Tongue (tissue), 3 donors: ENCODE measurements at places on chromosomes 6 and 20.
A peak's percentile ranks its signal among the peaks of the same experiment; 100 is the strongest.

DNA sequence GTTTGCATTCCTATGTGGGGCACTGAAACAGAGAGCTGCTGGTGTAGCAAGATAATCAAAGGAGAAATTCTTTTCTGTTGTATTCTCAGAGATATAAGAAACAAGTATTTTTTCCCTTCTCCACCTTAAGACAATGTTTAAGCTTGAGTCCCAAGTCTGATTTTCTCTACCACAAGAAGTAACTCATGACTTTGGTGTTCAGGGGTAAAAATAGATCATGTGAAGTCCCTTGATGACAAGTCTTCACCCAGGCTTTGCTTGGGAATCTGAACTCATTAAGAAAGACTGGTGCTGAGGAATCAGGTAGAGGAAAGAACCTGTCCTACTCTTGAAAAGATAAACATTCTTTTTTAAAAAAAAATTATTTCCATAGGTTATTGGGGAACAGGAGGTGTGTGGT lies 205.6 kb downstream of the ALDH8A1 start:
- no peak for DNase-seq

- no peak for DNase-seq
These were observed 178.0 kb downstream of the PHF3 start for GRCh38 chr6:63813566-63814120.

DNA sequence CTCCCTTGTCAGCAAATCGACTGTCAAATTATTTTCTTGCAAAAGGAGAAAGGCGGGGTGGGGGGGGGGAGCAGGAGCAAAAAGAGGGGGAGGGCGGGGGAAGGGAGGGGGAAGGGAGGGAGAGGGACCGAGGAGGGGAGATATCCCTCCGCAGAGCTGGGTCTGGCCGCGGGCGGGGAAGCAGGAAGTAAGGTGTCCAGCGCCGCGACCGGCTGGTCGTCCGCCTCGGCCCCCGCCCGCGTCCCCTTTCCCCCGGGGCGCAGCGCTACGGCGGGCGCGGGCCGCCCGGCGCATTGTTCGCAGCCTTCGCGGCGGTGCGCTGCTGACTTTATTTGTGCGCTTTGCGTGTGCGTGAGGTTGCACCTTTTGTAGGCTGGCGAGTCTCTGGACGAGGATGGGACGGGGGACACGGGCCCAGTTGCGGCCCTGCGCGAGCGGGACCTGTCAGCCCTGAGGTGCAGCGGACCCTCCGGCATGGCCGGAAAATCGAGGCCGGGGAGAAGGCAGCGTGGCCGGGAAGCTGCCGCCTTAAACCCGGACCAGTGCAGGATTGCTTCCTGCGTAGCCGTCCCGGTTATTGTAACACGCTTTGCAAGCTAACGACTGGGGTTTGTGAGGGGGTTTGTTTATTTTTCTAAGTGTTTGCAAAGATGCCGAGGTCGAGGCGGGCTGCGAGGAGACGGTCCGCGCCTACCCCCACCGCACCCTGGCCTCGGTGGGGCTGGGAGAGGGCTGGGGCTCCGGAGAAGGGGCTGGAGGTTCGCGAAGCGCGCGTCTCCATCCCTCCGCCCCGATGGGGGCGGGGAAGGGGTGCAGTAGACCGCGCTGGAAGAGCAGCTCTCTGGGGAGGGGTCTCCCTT lies 675 bp upstream of the TRERF1 start:
- peak; percentile 91 for DNase-seq

GRCh38 chr6:134464690-134465411 lies 146.9 kb upstream of the SGK1 start:
- peak; percentile 76 for DNase-seq

- DNase-seq, result no peak
These were observed 30.0 kb upstream of the TMEM14A start for GRCh38 chr6:52640916-52641315.

DNA sequence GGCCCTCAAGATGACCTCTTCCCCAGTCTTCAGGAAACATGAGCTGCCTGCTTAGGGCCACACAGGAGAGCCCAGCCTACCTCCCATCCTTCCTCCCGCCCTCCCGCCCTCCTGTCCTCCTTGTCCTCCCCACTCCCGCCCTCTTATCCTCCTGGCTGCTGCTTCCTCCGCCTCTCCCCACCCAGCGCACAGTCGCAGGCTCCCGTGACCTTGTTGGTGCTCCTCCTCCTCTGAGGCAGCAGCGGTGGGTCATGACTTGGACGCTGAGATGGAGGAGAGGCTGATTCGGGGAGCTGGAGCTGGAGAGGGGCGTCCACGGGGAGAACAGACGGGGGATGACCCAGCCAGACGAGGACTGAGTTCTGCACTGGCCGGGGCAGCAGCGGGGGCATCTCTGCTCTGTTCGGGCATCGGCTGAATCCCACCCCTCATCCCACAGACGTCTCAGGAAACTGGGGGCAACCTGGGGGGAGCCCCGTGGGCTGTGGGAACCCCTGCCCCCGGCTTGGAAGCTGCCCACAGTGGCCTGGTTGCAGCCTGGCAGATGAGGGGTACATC lies 32.4 kb downstream of the CHRNA4 start:
- DNase-seq, result no peak

DNA sequence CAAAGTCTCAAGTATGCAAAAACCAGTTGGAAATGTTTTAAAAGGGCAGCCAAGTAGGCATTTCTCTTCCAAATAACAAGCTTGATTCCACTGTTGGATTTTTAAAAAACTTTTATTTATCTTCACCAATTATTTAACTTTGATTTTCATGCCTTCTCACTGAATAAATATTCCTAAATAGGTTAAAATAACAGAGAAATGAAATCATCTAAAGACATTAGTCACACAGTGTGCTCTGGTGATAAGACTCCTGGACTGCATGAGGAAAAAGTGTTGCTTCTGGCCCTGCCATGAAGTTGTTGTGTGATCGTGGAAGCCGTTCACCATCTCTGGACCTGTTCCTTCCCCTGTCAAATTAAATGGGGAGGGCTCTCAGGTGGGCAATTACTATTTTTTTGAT lies 33.8 kb upstream of the IGF2R start:
- DNase-seq, result no peak

DNA sequence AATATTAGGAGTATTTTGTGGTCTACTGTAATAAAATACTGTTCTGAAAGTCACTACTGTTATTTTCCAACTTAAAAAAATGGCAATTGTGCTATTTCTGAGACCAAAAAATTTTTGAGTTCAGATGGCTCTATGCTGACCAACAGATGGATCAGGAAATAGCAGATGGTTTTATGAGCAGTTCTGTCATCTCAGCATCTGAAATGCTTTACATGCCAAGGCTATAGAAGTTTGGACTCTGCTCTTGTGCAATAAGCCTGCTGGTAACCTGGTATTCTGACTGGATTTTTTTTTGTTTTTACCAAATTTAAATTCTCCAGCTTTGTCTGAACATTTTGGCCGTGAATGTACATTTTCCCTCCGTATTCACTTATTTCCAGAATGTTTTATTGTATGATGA lies 1127.5 kb downstream of the GRIK2 start:
- no peak for DNase-seq

GRCh38 chr20:2108987-2109386 lies 7.4 kb downstream of the STK35 start:
- no peak for DNase-seq

GRCh38 chr6:44734886-44735629 lies 347.6 kb downstream of the CDC5L start:
- no peak for DNase-seq

GRCh38 chr20:19609642-19610223 lies 148.3 kb upstream of the RIN2 start:
- DNase-seq, result peak; percentile 33
